A673 (cell line): ENCODE measurements at places on chromosomes 4 and X. TPM values are rescaled to one million over a fixed set of nuclear protein-coding genes. Genes with fewer than 3 reads are reported as not detected.

Gene DNAAF6
- total RNA-seq = not detected in 2 replicates

- peak overlapping the region; percentile 5 for H3K4me3 ChIP-seq
- H3K4me1 ChIP-seq = peaks cover 57% of the 10 kb centered on the region
- H3K36me3 ChIP-seq = no peaks in the 10 kb centered on the region
- peak overlapping the region; percentile 76 for H3K27ac ChIP-seq
These were observed 18.7 kb downstream of the NDNF start for GRCh38 chr4:121053601-121054143.

- no peaks in the 10 kb centered on the region for H3K4me1 ChIP-seq
- H3K27me3 ChIP-seq = no peaks in the 10 kb centered on the region
- no peak overlapping the region for H3K27ac ChIP-seq
- DNase-seq = no peak
- no peaks in the 10 kb centered on the region for H3K36me3 ChIP-seq
These were observed 32.1 kb upstream of the GTPBP6 start for GRCh38 chrX:350534-351323.

DNA sequence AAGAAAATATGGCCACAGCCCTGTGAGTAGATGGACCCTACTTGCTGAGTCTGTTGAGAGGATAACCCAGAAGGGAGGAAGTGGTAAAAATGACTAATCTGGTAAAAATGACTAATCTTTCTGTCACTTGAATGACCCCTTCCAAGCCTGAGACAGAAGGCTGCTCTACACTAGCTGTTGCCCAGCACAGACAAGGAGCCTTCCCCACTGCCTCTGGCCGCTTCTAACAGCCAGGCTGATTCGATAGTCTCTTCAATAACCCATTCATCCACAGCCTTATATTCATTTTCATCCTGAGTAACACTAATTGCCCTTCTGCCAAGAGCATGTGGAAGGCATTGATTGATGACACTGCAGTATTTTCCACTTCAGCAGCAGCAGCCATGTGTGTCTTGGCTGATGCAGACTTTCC, 18.4 kb downstream of the MAGEB17 start:
- no peaks in the 10 kb centered on the region for H3K4me1 ChIP-seq
- no peaks in the 10 kb centered on the region for H3K36me3 ChIP-seq
- no peak overlapping the region for H3K4me3 ChIP-seq
- no peak overlapping the region for H3K27ac ChIP-seq

Gene NR3C2
- total RNA-seq = 1.6 and 2.2 TPM in 2 replicates
